ENCODE measurements at places on chromosomes 4 and X. TPM values are rescaled to one million over a fixed set of nuclear protein-coding genes. Genes with fewer than 3 reads are reported as not detected.

Gene HAUS3
- 143 TPM for total RNA-seq

Gene MGARP
- not detected for total RNA-seq

Gene PROM1
- total RNA-seq, result not detected

Gene PABPC1L2A
- not detected for total RNA-seq

Gene PIR
- not detected for total RNA-seq

Gene IL1RAPL1
- not detected for total RNA-seq

Gene GPRIN3
- 46.4 TPM for total RNA-seq

Gene PCSK1N
- 3.5 TPM for total RNA-seq

Gene FAM149A
- 0.61 TPM for total RNA-seq

Gene DDX53
- total RNA-seq, result not detected

Gene GPRASP1
- total RNA-seq, result 103 TPM

Gene HPSE
- 1.5 TPM for total RNA-seq

Gene PHOX2B
- total RNA-seq, result not detected

Gene UGT2A1
- 0.22 TPM for total RNA-seq

Gene DNAAF6
- not detected for total RNA-seq

Gene KIAA1210
- total RNA-seq, result not detected

Gene TBC1D8B
- total RNA-seq, result 0.22 TPM
